ENCODE measurements at places on chromosomes 1 and 21.

DNA sequence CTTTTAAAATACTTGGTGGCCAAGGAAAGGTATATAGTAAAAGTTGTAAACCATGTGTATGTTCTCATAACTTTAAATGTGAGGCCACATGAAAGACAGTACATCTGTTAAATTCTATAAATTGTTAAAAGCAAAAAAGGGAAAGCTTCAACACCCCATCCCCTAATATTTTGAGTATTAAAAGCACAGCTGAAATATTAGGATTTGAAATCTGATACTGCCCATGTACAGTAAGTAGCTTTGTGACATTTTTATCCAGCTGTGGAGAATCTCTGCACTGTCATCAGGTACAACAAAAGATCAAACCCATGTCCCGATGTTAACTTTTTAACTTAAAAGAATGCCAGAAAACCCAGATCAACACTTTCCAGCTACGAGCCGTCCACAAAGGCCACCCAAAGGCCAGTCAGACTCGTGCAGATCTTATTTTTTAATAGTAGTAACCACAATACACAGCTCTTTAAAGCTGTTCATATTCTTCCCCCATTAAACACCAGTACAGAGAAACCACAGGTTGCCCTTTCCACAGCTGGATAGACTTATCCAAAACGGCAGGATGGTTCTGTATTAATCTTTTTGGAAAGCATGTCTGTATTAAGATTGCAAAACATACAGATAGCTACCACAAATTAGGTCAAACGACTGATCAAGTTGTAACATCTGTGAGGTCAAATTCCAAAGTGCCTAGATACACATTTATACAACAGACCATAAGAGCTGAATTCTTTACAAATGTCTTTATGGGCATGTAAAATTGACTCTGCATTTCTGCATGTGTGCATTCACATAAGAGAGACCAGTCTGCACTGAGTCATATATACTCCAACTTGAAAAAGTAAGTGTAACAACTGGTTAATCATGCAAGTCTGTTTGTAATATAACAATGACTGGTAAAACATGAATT lies 5.2 kb downstream of the IRF2BP2 start:
- DNase-seq = no peak

DNA sequence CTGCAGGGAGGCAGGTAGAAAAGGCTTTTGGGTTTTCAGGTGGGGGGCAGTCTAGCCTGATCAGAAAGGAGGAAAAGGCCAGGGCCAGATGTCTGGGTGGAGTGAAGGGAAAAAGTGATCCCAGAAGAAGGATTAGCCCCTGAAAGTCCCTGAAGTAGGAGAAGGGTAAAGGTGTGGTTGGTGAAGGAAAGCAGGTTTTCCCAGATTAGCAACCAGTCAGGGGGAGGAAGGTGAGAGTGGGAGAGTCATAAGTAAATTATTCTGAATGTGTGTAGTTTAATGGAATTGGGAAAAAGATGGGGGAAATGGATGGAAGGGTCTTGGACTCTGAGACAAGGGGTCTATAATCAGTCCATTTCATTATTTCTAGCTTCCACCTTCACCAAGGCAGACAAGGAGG lies 647 bp upstream of the SPRR1A start:
- DNase-seq = no peak

- DNase-seq = no peak
These were observed 33.7 kb downstream of the GLUL start for GRCh38 chr1:182357913-182358312.

DNA sequence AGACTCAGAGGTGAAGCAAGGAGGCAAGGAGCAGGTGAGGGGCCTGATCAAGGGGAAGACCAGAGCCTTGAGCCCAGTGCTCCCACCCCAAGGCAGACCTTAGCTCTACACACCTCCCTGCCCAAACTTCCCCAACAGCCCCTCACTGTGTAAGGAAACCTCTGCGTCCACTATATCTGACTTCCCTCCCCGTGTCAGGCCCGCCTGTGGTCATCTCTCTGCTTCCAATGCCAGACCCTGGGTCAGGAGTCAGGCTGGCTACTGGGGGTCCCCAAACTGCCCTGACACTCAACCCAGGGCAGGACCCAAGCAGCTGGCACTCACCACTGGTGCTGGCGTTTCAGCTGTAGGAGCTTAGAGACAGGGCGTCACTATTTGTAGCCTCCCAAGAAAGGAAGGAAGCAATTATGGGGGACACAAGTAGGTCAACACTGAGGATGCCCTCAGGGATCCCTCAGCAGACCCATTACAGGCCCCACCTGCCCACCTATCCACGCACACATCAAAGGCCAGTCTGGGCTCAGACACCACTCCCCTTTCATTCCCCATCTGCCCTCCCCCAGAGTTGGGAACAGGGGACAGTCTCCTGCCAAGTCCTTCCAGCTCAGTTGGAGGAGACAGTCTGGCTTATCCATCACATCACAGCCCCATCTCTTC lies 811 bp upstream of the S100A3 start:
- no peak for DNase-seq

GRCh38 chr1:3022976-3023375 lies 1.7 kb downstream of the ACTRT2 start:
- DNase-seq = no peak

DNA sequence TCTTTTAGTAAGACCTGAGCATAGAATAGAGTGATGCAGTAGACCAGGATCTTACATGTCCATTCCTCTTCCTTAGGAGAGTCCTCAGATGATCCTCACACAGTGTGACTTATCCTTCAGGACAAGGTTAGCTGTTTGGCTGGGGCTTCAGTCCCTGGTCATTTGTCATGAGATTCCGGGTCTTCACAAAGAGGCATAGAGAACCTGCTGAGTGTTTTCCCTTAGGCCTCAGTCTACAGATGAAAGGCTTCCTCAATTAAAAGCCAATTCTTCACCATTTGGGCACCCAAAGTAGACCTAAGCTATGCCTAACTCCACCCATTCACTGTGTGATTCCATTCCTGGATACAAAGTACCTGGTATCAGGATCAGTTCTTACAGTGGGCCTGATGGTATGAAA lies 329.8 kb upstream of the RUNX1 start:
- DNase-seq = no peak

DNA sequence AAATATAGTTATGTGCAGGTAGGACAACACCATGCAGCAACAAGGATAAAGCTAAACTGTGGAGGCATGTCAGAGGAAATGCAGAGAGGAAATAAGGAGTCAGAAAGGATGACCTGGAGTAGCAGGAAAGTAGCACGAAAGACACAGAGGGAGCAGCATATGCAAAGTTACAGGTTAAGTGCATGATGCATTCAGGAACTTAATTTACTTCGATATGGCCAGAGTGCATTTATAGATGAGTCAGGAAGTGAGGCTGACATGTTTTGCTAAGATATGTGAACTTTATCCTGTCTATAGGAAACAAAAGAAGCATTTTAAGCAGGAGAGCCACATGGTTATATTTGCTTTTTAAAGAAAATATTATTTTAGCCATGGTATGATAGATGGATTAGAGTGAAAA lies 15.4 kb upstream of the MUTYH start:
- no peak for DNase-seq

- DNase-seq = no peak
These were observed 241.6 kb upstream of the C1orf105 start for GRCh38 chr1:172178886-172179285.
